ENCODE measurements at places on chromosomes 6 and 20. TPM values are rescaled to one million over a fixed set of nuclear protein-coding genes. Genes with fewer than 3 reads are reported as not detected.

DNA sequence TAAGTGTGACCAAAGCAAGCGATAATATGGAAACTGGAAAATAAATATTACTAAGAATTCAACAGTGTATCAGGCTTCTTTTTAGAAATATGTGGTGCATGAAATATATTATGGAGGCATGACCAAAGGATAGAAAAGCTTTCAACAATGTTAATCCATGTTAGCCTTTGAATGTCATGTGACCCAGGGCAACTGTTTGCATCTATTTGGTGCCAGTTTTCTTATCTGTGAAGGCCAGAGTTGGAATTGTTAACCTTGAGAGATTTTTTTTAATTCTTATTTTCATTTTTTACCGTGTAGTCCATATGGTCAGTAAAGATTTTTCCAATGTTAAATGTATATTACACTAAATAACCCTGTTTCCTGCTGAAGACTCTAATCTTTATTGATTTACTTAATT is 411.1 kb downstream of the BCKDHB start:
- H3K4me3 ChIP-seq: no peak overlapping the region
- H3K4me1 ChIP-seq: no peaks in the 10 kb centered on the region
- H3K27me3 ChIP-seq: peaks cover 3% of the 10 kb centered on the region
- no peaks in the 10 kb centered on the region for H3K36me3 ChIP-seq
- H3K27ac ChIP-seq: no peak overlapping the region
- no peak for DNase-seq

GRCh38 chr6:56771189-56771588 is 128.5 kb upstream of the DST start:
- H3K27ac ChIP-seq: no peak overlapping the region
- H3K27me3 ChIP-seq: peaks cover 2% of the 10 kb centered on the region
- H3K4me3 ChIP-seq: no peak overlapping the region
- no peaks in the 10 kb centered on the region for H3K36me3 ChIP-seq

DNA sequence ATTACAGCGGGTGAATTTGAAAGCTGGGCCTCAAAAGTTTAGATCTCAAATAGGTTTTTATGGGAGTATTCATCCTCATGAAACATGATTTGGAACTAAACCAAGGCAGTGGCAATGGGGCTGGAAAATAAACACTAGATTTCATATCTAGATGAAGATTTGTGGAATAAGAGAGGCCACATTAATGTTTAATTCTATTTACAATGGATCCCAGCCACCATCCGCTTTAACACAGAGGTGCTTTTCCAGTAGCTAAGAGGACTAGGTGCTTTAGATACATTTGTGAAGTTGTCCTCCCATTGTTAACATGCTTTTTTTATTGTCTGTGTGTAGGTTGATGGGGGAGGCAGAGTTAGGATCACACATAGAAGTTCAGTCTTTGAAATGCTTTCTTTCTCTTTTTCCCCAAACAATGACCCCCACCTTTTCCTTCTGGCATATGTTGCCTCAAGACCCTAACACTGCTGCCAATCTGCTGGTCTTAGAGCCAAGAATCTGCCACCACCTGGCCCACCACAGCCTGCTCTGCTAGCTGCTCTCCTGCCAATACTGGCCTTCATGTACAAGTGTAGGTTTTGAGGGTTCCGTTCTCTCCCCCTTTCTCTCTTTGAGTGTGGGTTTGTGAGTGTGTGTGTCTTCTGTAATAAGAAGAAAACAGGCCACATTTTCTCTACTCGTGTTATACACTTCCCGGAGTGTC is 27.8 kb upstream of the GFRAL start:
- no peaks in the 10 kb centered on the region for H3K27me3 ChIP-seq
- H3K4me1 ChIP-seq: no peaks in the 10 kb centered on the region
- no peak overlapping the region for H3K4me3 ChIP-seq
- H3K27ac ChIP-seq: no peak overlapping the region

Gene ERVFRD-1
- not detected for total RNA-seq

- H3K4me1 ChIP-seq: no peaks in the 10 kb centered on the region
- H3K27ac ChIP-seq: no peak overlapping the region
- H3K27me3 ChIP-seq: no peaks in the 10 kb centered on the region
- no peak overlapping the region for H3K4me3 ChIP-seq
- no peak for DNase-seq
- H3K36me3 ChIP-seq: no peaks in the 10 kb centered on the region
These were observed 360.7 kb upstream of the ZFP64 start for GRCh38 chr20:52552181-52552872.

Gene SLC22A7
- total RNA-seq: not detected

- no peak overlapping the region for H3K27ac ChIP-seq
- no peaks in the 10 kb centered on the region for H3K4me1 ChIP-seq
- peaks cover 21% of the 10 kb centered on the region for H3K27me3 ChIP-seq
These were observed 158.7 kb upstream of the PDE10A start for GRCh38 chr6:165821754-165822153.

DNA sequence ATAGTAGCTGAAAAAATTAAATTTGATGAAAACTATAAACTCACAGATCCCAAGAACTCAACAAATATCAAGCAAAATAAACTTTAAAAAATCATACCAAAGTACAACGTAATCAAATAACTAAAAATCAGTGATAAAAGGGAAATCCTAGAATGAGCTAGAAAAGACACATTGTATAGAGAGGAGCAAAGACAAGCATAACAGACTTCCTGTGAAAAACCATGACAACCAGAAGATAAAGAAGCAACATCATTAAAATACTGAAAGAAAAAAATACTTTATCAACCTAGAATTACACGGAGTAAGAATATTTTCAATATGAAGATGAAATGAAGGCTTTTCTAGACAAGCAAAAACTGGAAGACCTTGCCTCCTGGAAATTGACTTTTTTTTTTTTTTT is 9.8 kb downstream of the MUC22 start:
- peaks cover 5% of the 10 kb centered on the region for H3K4me1 ChIP-seq
- peaks cover 14% of the 10 kb centered on the region for H3K27me3 ChIP-seq
- H3K27ac ChIP-seq: no peak overlapping the region
- H3K4me3 ChIP-seq: no peak overlapping the region
- no peaks in the 10 kb centered on the region for H3K36me3 ChIP-seq
- DNase-seq: no peak

- peaks cover 24% of the 10 kb centered on the region for H3K4me1 ChIP-seq
- no peaks in the 10 kb centered on the region for H3K27me3 ChIP-seq
- no peak overlapping the region for H3K27ac ChIP-seq
- no peak for DNase-seq
These were observed 2.7 kb upstream of the LY6G5C start for GRCh38 chr6:31683591-31683990.

Data from activated T-helper 1 cell treated with anti-CD3 and anti-CD28 coated beads, Interleukin-12 subunit alpha, Interleukin-12 subunit beta, Interleukin-2, Interleukin-4 antibody, amounts not matched to agents 30 ng/mL and 10 ng/mL and 1 ng/mL, durations not matched to agents 14 hours and 24 hours and 36 hours (primary cell).